Urinary bladder (tissue), 4 donors: ENCODE measurements at places on chromosomes 11 and 22. TPM values are rescaled to one million over a fixed set of nuclear protein-coding genes. Genes with fewer than 3 reads are reported as not detected.

GRCh38 chr22:19779685-19780268, 19.2 kb downstream of the TBX1 start:
- no peak for DNase-seq

GRCh38 chr11:95680169-95680929, 109.2 kb downstream of the FAM76B start:
- peak; percentile 64 for DNase-seq

DNA sequence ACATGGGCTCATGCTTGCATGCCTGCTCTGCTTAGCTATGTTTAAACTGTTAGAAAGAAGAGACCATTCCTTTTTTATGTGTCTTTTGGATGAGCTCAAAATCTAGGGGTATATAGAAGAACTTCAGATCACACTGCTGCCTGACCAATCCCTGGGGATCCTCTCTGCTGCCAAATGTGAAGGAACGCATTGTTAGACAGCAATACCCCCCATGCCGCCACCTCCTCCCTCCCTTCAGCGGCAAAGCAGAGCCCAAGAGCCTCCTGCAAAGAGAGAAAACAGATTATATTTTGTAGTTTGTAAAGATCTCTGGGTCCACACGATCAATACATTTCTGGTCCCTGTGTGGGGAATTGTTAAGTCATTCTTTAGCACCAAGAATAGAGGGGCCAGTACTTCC, 677.6 kb downstream of the NTM start:
- DNase-seq, result no peak

- no peak for DNase-seq
These were observed 16.4 kb downstream of the PRR33 start for GRCh38 chr11:1875093-1875850.

- no peak for DNase-seq
These were observed 115.4 kb downstream of the KIAA1671 start for GRCh38 chr22:25067851-25068421.

- peak; percentile 78 for DNase-seq
These were observed 50.2 kb downstream of the LIF start for GRCh38 chr22:30196141-30196879.

GRCh38 chr11:36790526-36790925, 192.5 kb upstream of the RAG2 start:
- no peak for DNase-seq

DNA sequence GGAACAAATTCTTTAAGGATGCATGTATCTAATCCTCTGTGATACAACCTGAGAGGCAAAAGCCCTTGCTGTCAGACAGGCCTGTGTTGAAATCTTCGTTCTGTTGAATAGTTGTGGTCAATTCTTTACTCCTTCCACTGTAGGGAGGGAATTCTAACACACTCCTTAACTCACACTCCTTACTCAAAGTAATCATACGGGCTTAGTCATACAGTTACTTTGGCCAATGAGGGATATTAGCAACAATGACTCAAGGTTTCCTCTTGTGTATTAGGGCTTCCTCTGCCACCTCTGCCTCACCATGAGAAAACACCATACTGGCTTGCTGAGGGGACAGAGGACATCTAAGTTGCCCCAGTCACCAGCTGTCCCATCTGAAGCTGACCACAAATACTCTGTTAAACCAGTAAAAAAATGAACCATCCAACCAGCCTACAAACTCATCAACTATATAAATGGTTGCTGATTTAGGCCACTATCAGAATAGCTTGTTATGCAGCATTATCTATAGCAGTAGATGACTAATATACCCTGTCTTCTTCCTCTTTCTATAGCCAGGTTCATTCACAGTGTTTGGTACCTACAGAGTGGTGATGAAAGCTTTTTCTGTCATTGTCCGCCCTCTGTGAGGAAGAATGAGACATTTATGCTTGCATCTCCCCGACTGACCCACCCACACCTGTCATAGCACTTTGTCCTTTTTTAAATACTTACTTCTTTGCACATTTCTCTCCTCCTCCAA, 322.8 kb upstream of the SYN3 start:
- DNase-seq, result no peak

GRCh38 chr11:86275493-86276370, 26.3 kb upstream of the HIKESHI start:
- DNase-seq, result no peak

DNA sequence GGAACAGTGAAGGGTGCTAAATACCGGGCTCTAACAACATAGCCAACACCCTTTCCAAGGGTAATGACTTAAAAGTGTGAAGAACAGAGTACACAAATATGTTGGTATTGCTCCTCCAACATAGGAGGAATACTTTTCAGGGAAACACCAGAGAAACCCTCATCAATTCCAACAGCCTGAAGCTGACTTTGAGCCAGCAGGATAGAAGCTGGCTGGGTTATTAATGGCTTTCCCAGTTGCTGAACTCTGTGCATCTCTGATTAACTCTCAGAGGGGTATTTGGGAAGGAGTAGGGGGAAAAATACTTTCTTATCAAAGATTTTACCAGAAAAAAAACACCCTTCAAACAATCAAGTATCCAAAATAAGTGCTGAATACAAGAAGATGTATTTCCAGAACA, 95.6 kb downstream of the AMBRA1 start:
- DNase-seq, result no peak

DNA sequence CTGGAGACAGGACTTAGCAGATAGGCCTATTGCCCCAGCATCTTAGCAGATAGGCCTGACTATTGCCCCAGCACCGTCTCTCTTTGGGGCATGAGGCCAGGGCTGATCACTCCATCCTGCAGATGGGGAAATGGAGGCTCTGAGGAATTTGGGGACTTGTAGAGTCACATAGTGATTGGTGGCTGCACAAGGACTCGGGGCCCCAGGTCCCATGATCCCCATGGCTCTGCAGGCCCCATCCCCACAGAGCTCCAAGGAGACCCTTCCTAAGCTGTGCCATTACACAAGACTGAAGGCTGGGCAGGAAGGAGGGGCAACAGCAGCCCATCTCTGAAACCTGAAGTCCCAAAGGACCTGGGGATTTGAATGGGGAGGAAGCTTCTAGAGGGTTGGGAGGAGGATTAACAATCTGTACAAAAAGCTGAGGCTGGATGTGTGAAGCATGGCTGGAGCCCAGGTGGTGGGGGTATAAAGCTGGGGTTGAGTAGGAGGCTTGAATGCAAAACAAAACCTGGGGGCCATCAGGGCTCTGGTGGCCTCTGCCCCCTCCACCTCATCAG, 1.6 kb downstream of the ARAP1 start:
- no peak for DNase-seq

DNA sequence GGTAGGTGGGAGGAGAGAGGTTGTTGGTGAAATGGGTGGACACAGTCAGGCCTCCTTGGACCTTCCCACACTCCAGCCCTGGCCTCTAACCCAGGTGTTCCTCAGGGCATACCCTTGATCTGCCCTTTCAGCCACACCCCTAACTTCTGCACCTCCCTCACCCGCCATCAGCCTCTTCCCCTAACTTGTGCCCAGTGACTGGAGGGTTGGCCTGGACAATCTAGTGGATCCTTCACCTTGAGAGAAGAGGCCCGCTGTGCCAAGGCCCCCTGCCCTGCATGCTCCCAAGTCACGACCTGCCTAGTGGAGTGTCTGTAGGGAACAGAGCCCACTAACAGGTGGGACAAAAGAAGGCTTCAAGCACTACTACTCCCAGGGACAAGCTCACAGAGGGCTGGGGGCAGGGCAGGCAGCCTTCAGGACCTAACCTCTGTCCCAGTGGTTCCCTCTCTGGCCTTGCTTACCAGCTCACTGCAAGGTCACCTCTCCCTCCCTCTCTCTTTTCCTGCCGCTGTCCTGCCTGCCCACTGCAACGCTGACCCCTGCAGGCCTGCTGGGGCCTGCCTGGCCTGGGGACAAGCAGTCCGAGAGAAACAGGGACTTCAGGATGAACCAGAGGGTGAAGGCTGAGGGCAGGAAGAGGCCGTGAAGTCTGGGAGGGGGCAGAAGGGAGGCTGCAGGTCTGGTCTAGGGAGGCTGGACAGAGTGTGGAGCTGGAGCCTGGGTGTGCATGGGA, 3.3 kb downstream of the SYT7 start:
- DNase-seq, result no peak

DNA sequence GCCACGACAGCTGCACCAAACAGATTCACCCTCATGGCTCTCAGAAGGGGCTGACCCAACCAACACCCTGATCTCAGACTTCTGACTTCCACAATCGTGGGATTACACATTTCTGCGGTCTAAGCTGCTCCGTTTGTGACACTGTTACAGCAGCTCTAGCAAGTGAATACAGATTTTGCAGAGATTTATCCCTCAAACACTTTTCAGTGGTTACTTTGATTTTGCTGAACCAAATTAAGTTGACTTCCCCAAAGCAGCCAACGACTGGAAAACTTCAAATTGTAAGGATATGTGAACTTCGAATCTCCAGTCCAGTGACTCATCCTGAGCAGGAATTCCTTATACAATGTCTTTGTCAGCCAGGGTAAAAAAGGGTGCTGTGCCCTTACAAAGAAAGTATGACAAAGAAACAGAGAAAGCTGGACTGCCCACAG, 14.8 kb upstream of the INCENP start:
- DNase-seq, result no peak

DNA sequence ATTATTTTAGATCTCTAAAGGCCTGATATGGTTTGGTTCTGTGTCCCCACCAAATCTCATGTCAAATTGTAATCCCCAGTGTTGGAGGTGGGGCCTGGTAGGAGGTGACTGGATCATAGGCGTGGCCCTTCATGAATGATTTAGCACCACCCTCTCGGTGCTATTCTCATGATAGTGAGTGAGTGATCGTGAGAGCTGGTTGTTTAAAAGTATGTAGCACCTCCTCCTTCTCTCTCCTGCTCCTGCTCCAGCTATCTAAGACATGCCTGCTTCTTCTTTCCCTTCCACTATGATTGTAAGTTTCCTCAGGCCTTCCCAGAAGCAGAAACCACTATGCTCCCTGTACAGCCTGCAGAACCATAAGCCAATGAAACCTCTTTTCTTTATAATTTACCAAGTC, 114.1 kb downstream of the SERGEF start:
- DNase-seq, result no peak

GRCh38 chr11:103940551-103940950, 95.9 kb upstream of the DDI1 start:
- DNase-seq, result no peak

- no peak for DNase-seq
These were observed 647.2 kb downstream of the NELL1 start for GRCh38 chr11:21316591-21316990.

- DNase-seq, result peak; percentile 17
These were observed 30.0 kb upstream of the WNT11 start for GRCh38 chr11:76236092-76236999.

GRCh38 chr11:34348096-34348495, 9.7 kb downstream of the ABTB2 start:
- no peak for DNase-seq

DNA sequence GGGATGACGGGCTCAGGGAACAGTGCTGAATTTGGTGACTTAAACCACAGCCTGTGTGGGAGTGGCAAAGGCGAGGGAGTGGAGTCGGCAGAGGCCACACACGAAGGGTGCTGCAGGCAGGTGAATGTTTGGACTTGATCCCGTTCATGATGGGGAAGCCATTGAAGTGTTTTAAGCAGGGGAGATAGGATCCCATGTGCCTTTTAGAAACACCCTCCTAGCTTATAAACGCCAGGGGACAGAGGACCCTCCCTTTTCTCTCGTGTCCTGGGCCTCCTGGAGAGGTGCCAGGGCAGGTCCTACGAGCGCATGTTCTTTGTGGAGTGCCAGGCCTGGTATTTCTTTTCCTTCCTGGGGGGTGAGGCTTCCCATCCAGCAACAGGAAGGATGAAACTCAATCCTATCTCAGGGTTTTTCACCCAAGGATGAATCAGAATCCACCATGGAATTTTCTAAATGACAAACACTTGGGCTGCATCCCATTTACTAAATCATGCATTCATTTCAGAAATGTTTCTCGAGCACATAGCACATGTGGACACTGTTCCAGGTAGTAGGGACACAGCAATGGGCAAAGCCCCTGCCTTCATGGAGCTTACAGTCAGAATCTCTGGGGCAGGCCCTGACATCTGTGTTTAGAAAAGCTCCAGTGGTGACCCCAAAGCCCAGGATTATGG, 59.6 kb downstream of the CHRDL2 start:
- no peak for DNase-seq

DNA sequence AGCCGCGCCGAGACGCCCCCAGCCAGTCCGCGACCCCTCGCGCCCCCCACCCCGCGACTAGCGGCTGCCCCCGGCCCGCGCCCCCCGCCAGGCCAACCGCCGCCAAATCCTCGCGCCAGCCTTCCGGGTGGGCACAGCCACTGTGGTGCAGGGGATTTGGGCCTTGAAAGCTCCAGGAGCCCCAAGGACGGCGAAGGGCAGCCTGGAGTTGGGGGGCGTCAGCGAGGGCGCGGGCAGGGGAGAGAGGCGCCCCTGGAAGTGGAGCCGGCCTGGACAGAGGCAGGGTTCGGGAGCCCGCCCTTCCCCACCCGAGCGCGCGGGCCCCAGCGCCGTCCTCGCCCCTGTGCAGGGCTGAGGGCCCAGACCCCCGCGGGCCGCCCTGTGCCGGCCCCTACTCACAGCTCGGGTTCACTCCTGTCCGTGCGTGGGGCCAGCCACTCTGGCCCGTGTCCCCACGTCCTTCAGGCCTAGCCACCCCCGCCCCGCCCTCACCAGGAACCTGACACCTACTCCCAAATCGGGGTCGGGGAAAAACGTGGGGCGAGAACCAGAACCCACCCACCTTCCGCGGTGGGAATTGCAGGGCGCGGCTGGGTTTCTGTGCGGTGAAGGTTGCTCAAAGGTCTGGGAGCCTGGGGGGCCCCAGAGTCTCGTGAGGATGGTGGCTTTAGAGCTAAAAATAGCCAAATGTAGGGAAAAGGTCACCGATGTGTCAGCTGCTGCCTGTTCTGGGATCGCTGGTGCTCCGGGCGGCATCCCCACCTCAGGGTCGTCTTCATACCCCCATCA, at the start of gene CPT1B:
Gene CPT1B, minus strand, starts transcription at position 441 of the 789 bp plus-strand sequence. CDS start 512 bp downstream, outside the sequence.
- DNase-seq, result no peak

GRCh38 chr11:100543386-100543785, 143.7 kb upstream of the ARHGAP42 start:
- no peak for DNase-seq

- no peak for DNase-seq
These were observed 59.0 kb downstream of the SYN3 start for GRCh38 chr22:32999039-32999815.

DNA sequence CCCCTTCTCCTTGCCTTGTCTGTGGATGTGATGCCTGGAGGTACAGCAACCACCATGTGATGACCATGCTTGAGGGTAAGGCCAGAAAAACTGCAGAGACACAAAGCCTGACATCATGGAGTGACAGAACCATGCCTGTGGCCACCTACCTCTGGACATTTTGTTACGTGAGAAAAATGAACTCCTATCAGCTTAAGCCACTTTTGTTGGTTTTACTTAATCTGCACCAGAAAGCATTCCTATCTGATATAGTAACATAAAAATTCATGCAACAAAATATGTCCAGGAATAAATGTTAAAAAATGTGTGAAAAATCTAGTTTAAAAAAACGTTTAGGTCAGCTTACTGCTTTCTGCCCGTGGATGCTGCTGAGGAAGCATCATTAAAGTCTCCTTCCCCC, 42.6 kb upstream of the P4HA3 start:
- DNase-seq, result no peak

- no peak for DNase-seq
These were observed 666 bp downstream of the PDGFB start for GRCh38 chr22:39244136-39244495.

Gene CARD10
- total RNA-seq, result 4.5 TPM

Gene OR8D1
- not detected for total RNA-seq

Gene CAPN5
- total RNA-seq, result 17.8 TPM

Gene APOBEC3B
- total RNA-seq, result 1.8 TPM

Gene FREY1
- total RNA-seq, result 0.58 TPM

Gene OSM
- total RNA-seq, result 0.32 TPM

Gene TRIM64C
- total RNA-seq, result not detected

Gene MDK
- 68.8 TPM for total RNA-seq

Gene MIAT
- 3.3 TPM for total RNA-seq

Gene RDX
- total RNA-seq, result 122 TPM

Gene MIOX
- not detected for total RNA-seq

Gene RANBP1
- total RNA-seq, result 97.2 TPM
